ENCODE measurements at places on chromosomes 2 and 18. TPM values are rescaled to one million over a fixed set of nuclear protein-coding genes. Genes with fewer than 3 reads are reported as not detected.

SLC5A6 gene
- total RNA-seq = 42.3 TPM

RAB17 gene
- 38.3 TPM for total RNA-seq

MC2R gene
- total RNA-seq = not detected

CHST9 gene
- 56.9 TPM for total RNA-seq

LRRTM1 gene
- not detected for total RNA-seq

NAT8 gene
- not detected for total RNA-seq

SOX11 gene
- total RNA-seq = not detected

LONRF2 gene
- total RNA-seq = 9.7 TPM

RESP18 gene
- total RNA-seq = not detected

GRCh38 chr2:137000811-137001210 lies 235.5 kb downstream of the THSD7B start:
- no peak for DNase-seq
- H3K27ac ChIP-seq = no peak overlapping the region
- H3K36me3 ChIP-seq = no peaks in the 10 kb centered on the region

DNA sequence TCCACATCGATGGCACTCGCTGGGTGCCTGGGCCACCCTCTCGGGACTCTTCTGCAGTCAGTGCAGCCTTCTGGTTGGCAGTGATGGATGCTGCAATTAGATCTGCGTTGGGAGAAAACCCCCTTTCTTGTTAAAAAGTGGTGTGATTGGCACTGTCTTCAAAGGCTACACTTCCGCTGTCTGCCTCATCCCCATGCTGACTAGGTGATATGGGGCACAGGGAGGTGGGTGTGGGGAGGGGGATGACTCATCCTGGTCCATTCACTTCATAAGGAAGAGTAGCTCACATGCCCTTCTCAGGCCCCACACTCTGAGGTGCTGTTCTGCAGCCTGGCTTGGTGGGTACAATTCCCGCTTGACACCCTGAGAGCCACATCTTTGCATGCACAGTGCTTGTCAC lies 77.4 kb downstream of the THNSL2 start:
- H3K36me3 ChIP-seq = no peaks in the 10 kb centered on the region
- H3K4me1 ChIP-seq = no peaks in the 10 kb centered on the region
- no peak overlapping the region for H3K27ac ChIP-seq
- DNase-seq = no peak
- no peak overlapping the region for H3K4me3 ChIP-seq
- peaks cover 26% of the 10 kb centered on the region for H3K27me3 ChIP-seq

GRCh38 chr2:152823905-152824304 lies 105.5 kb downstream of the ARL6IP6 start:
- H3K27me3 ChIP-seq = no peaks in the 10 kb centered on the region
- no peak overlapping the region for H3K4me3 ChIP-seq
- H3K4me1 ChIP-seq = no peaks in the 10 kb centered on the region
- no peak for DNase-seq

- no peak overlapping the region for H3K27ac ChIP-seq
- H3K27me3 ChIP-seq = no peaks in the 10 kb centered on the region
Measured at GRCh38 chr2:10566018-10566417, 117.9 kb upstream of the ODC1 start.

- no peak for DNase-seq
- H3K27me3 ChIP-seq = no peaks in the 10 kb centered on the region
- peaks cover 22% of the 10 kb centered on the region for H3K4me1 ChIP-seq
- no peak overlapping the region for H3K27ac ChIP-seq
- H3K4me3 ChIP-seq = no peak overlapping the region
- no peaks in the 10 kb centered on the region for H3K36me3 ChIP-seq
Measured at GRCh38 chr2:186429104-186429503, 57.0 kb upstream of the ZC3H15 start.

DNA sequence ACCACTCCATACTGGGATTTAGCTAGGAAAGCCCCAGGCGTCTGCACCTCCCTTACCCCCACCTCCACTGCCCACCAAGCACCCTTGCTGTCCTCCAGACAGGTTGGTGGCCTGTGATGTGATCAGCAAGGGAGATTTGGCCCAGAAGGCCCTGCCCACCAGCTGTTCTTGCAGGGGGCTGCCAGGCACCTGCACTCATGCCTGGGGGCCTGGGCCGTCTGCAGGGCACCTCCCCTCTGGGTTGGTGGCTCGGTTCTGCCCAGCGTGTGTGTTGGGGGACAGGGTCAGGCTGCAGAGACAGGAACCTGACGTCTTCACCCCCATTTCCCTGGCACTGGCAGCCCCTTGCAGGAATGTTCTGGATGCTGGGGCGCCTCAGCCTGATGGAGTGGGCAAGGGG lies 5.8 kb downstream of the DNMT3A start:
- no peaks in the 10 kb centered on the region for H3K27me3 ChIP-seq
- H3K36me3 ChIP-seq = peaks cover 12% of the 10 kb centered on the region
- no peak overlapping the region for H3K4me3 ChIP-seq
- H3K4me1 ChIP-seq = no peaks in the 10 kb centered on the region
- H3K27ac ChIP-seq = no peak overlapping the region

- no peak overlapping the region for H3K27ac ChIP-seq
- H3K4me3 ChIP-seq = no peak overlapping the region
- DNase-seq = no peak
- no peaks in the 10 kb centered on the region for H3K36me3 ChIP-seq
- H3K27me3 ChIP-seq = no peaks in the 10 kb centered on the region
- no peaks in the 10 kb centered on the region for H3K4me1 ChIP-seq
Measured at GRCh38 chr2:24147364-24147763, 24.1 kb downstream of the FAM228B start.

GRCh38 chr18:66734451-66734850 lies 130.6 kb upstream of the CDH19 start:
- no peaks in the 10 kb centered on the region for H3K27me3 ChIP-seq
- H3K4me1 ChIP-seq = peaks cover 28% of the 10 kb centered on the region
- H3K4me3 ChIP-seq = no peak overlapping the region
- no peaks in the 10 kb centered on the region for H3K36me3 ChIP-seq

DNA sequence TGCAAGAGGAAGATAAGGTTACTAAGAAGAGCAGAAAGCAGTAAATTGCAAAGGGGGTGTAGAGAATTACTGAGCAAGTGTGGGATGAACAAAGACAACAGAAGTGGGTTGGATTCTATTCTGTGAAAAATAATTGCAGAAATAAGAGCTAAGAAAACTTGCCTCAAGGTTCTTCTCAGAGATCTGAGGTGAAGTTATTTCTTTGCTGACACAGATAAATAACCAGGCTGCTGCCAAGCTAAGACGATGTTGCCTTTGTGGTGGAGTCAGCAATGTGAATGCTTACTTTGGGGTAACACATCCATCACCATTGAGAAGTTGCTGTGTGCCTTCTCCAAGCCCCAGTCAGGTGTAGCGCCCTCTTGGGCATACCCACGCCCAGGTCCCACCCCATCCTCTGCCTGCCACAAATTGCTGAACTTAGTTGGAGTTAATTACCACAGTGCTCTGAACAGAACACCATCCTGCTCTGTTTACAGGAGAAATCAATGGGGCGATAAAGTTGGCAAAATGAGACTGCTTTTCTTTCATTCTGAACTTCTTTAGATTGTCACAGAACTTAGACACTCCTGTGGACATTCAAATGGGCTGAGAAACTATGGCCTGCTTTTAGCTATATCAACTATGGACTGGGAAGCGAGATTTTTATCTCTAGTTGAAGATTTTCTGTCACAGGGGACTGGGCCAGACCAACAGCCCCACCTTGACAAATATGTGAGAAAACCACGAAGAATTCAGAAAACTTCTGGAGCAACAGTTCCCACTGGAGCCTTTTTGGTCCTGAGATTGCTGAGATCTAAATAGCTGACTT lies 283.6 kb downstream of the TMX3 start:
- peaks cover 35% of the 10 kb centered on the region for H3K4me1 ChIP-seq
- H3K27ac ChIP-seq = no peak overlapping the region
- no peak for DNase-seq
- no peaks in the 10 kb centered on the region for H3K36me3 ChIP-seq

- peaks cover 24% of the 10 kb centered on the region for H3K36me3 ChIP-seq
- H3K27me3 ChIP-seq = no peaks in the 10 kb centered on the region
- peaks cover 43% of the 10 kb centered on the region for H3K4me1 ChIP-seq
- no peak overlapping the region for H3K27ac ChIP-seq
- H3K4me3 ChIP-seq = peak overlapping the region; percentile 90
Measured at GRCh38 chr2:118013221-118013723, 598 bp downstream of the CCDC93 start.

GRCh38 chr18:57444301-57444759 lies 9.2 kb downstream of the ONECUT2 start:
- H3K4me3 ChIP-seq = peak overlapping the region; percentile 96
- H3K27me3 ChIP-seq = no peaks in the 10 kb centered on the region
- H3K36me3 ChIP-seq = peaks cover 99% of the 10 kb centered on the region

- H3K4me3 ChIP-seq = no peak overlapping the region
- DNase-seq = no peak
- H3K4me1 ChIP-seq = no peaks in the 10 kb centered on the region
- no peaks in the 10 kb centered on the region for H3K36me3 ChIP-seq
- no peak overlapping the region for H3K27ac ChIP-seq
Measured at GRCh38 chr2:108409768-108410167, 32.0 kb downstream of the SULT1C4 start.
